ENCODE measurements at places on chromosomes 1 and 21. TPM values are rescaled to one million over a fixed set of nuclear protein-coding genes. Genes with fewer than 3 reads are reported as not detected.

- DNase-seq: no peak
Measured at GRCh38 chr21:45872902-45873301, 108.7 kb upstream of the COL6A1 start.

DNA sequence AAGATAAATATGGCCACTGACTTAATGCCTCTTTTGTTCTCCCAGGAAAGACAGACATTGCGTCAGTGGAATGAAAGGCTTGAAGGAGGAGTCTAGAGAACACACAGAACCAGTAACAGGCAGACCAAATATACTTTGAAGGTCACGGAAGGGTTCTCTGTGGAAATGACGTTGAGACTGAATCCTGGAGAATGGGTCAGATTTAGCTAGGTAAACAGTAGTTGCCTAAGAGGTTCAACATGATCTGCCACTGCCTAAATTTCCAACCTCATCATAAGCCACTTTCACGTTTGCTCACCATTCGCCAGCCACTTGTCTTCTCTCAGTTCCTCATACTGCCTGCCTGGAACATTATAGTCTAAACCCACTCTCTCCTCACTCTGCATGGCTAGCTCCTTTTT lies 20.5 kb downstream of the PLA2G4A start:
- no peak for DNase-seq

DNA sequence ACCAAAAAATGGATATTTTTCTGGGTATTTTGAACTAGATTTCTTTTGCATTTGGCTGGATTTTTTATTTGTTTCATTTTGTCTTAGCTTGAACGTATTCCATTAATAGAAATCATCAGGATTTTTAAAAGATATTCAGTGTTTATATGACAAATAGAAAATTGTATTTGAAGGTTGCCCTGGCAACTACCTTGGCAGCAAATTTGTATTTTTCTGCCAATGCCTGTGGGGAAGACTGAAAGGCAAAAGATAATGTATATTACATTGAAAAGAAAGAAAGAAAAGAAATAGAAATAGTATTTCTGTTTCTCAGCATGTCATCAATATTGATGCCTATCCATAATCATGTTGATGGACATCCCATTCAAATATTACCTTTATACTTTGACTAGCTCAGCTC lies 16.8 kb downstream of the VCAM1 start:
- no peak for DNase-seq

DNA sequence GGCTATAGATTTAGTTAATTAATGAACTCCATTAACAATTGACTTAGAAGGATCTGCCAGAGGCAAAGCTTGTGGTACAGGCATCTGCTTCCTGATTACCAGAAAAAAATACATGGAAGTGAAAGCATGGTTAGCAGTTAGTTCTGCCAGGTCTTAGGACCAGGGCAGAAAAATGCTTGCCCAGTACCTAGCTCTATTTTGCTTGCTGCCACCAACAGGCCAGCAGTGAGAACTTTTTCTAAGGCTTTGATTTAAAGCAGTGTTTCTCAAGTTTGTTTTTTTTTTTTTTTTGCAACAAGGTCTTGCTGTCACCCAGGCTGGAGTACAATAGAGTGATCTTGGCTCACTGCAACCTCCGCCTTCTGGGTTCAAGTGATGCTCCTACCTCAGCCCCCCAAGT lies 16.4 kb upstream of the MTF1 start:
- DNase-seq: no peak

DNA sequence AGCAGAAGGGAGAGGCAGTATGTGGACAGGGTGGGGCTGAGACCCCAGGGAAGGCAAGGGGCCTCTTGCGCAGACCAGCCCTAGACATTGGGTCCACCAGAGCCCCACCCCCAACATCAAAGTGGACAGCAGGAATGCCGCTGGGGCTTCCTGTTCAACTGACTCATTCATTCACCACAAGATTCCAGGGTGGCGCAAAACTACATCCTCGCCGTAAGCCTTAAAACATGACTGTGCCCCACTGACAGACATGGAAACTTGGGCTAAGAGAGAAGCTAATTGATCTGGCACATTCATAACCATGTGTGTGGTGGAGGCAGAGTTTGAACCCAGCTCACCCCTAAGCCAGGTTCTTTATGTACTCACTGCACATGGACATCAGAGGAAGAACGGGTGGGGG lies 14.0 kb downstream of the COL16A1 start:
- DNase-seq: no peak

Gene ACOT7
- 18.2 TPM for polyA plus RNA-seq

DNA sequence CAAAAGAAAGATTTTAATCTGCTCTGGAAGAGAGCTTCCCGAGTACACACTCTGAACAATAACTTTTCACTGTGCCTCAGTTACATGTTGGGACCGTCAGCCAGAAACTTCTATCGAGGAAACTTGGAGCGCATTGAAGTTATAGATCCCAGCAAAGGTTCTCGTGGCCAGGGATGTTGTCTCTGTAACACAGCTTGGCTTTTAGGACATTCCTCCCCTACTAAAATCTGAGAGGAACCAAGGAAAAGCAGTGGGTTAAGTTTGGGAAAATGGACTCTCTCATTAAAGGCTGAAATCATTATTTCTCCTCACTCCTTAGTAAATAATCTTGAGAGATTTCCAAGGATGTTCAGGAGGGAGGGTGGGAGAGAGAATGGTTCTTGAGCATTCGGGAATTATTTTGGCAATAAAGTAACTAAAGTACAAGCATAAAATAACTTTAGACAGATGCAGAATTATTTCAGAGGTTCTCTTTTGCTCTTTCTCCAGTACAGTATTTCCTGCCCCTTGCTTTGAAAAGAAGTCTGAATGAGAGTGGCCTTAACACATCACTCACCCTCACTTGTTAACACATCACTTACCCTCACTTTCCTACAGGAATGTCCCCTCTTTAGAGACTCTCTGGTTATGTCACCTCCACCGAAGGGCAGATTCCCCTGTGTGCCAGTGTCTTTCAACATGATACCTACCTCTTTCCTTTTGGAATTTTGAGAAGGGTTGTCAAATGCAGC lies 1.8 kb upstream of the NFIA start:
- DNase-seq: no peak

- no peak for DNase-seq
Measured at GRCh38 chr1:156118177-156118868, 3.8 kb downstream of the LMNA start.

- DNase-seq: no peak
Measured at GRCh38 chr1:165443539-165444311, 1.2 kb downstream of the RXRG start.

DNA sequence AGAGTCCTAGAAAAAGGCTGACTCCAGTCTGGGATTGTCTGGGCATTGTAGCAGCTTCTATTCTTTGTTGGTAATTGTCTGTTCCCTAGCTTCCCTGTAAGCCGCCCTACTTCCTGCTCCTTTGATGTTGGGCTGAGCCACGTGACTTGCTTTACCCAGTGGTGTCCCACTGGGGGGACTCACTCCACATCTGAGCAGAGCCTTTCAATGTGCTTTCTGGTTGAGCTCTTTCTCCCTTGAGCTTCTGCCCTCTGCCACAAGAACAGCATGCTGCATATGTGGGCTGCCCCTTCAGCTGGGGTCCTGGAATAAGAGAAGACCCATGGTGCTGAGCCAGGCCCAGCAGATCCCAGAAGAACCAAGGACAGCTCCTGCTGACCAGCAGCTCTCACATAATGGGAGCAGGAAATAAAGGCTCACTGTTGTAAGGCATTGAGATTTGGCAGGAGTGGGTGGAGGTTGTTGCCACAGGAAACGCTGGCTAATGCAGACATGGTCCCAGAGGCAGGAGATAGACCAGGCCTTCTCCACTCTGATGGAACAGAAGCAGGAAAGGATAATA lies 276.3 kb upstream of the GJB5 start:
- DNase-seq: no peak

Gene TIPRL
- polyA plus RNA-seq: 48.9 TPM

GRCh38 chr1:23611601-23612327 lies 52.5 kb upstream of the ID3 start:
- DNase-seq: no peak

DNA sequence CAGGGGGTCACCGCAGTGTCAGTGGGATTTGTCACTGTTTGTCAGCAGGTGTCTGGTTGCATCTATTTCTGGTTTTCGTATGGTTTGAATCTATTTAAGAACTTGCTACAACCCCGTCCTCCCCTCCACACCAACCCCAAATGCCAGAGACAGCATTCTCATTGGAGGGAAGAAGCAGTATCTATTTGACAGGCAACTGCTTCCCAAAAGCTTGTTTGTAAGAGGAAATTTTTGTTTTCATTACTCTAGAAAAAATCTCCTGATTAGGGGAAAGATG lies 54.4 kb downstream of the NR5A2 start:
- DNase-seq: no peak

GRCh38 chr1:117059334-117059677 lies 820 bp upstream of the TTF2 start:
- DNase-seq: peak; percentile 37

DNA sequence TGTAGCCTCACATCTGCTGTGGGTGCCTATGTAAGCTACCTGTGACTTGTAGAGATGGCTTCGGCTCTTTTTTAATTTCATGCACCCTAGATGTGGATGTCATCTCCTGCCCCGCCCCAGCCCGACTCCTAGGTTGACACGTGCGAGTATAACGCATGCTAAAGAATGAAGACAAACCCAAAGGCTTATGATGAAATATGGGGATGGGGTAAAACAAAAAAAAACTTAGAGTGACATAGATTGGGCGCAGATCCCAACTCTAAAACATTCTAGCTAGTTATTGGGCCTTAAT lies 613 bp upstream of the ERO1B start:
- DNase-seq: no peak

Gene VWA1
- 49.2 TPM for polyA plus RNA-seq

DNA sequence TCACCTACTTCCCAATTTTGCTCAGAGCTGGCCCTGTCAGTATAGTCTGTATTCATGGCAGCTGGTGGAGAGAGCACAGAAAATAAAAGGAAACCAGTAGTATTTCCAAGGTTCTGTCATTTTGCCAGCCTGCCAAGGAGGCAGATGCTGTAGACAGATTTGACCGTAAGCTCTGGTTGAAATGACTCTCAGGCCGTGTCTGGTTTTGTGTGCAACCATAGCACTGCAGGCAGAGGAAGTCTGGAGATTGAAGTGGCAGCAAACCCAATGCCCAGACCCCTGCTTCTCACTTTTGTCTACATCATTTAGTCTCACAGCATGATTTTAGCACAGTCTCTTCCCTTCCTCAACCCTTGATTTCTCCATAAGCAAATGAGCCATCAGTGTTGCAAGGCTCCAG lies 291.7 kb downstream of the PAPPA2 start:
- DNase-seq: no peak

GRCh38 chr1:200877839-200878551 lies 5.2 kb downstream of the GPR25 start:
- DNase-seq: no peak

- no peak for DNase-seq
Measured at GRCh38 chr1:1626207-1627141, 5.5 kb upstream of the MMP23B start.

- no peak for DNase-seq
Measured at GRCh38 chr1:117529683-117530082, 76.2 kb upstream of the TENT5C start.

Gene RAB3B
- polyA plus RNA-seq: 5.6 TPM

Gene NMNAT2
- polyA plus RNA-seq: 6.0 TPM

- no peak for DNase-seq
Measured at GRCh38 chr21:30582870-30583269, 7.3 kb downstream of the KRTAP22-2 start.

DNA sequence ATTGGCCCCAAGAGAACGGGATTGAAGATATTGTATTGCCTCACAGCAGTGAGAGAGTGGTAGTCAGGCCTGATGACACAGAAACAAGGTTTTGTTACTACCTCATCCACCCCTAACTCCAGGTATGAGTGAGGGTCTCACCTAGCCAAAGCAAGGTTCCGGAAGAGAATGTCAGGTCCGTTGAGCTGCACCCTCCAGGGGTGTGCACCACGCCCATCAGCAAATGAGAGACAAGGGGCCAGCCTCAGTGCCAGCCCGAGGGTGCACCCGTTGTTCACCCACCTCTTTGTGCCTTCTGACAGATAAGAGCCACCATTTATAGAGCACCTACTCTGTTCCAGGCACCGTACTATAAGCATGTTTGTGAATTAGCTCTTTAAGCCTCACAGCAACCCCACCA lies 121.9 kb upstream of the IPO9 start:
- no peak for DNase-seq

Gene BATF3
- polyA plus RNA-seq: 1.6 TPM

Gene STYXL2
- 0.40 TPM for polyA plus RNA-seq
